ENCODE measurements at places on chromosomes 3 and 15.

DNA sequence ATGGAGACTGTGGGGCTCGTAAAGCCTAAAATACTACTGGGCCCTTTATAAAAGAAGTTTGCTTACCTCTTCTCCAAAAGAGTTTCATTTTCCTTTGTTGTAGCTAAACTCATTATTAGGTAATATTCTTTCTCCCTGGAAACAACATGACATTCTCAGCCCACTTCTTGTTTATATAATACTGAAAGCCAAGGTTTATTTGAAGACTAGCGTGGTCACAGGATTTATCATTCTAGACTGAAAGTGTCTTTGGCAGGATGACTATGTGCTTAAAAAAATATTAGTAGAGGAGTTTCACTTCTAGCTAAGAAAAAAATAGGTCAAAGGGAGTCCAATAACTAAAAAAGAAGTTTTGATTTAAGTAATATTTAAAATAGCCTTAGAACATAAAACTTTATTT, 1085.2 kb upstream of the CADM2 start:
- no peak for DNase-seq

DNA sequence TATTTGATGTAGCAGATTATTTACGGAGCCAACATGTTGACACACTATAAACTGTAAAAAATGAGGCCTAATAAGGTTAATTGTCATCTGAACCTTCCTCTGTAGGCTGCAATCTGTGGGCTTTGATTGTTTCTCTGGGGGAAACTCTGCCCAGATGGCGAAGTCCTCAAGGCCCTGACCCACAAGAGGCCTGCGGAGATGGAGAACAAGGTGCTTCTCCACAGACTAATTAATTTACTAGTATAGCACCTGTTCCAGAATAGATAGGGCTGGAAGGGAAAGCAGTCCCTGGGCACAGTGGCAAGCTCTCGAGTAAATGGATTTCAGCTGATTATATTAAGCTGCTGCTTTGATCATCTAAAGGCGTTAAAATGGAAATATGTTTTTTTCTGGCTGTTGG, 338.8 kb upstream of the DNAJC19 start:
- DNase-seq, result no peak

DNA sequence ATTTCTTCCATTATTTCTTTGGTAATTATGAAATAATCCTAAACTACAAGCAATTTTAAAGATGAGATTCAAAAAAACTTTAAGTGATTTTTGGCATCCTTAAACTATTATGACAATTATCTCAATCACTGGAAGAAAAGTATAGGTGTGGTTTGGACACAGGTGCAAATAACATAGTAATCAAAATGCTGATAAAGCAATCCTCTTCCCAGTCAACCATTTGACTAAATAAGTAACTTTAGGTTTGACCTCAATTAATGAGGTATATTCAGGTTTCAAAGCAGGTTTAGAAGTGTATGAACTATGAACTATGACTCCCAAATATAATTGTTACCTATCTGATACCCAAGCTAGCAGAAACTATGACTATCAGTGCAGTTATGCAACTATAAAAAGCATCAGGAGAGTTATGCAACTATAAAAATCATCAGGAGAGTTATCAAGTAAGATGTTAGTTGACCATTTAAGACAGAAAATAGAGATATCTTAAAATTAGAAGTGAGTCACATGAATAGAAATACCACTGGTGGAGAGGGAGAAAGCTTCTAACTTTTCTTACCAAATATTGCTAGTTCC, 8.9 kb upstream of the CNTN3 start:
- no peak for DNase-seq

GRCh38 chr15:79990280-79990996, 19.4 kb upstream of the BCL2A1 start:
- no peak for DNase-seq

- DNase-seq, result no peak
These were observed 6.4 kb downstream of the OPA1 start for GRCh38 chr3:193599393-193599792.
